ENCODE measurements at places on chromosomes 2 and 18.

DNA sequence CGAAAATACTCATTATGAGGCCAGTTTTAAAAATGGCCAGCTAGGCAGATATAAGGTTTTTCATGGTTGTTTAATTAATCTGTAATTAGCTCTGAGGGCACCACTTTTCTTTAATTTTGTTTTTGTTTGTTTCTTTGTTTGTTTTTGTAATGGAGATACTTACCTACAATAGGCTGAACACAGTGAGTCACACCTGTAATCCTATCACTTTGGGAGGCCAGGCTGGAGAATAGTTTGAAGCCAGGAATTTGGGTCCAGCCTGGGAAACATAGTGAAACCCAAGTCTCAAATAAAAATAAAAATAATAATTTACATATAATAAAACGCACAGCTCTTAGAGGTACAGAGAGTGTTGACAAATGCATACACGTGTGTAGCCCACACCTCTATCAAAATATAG, 56.8 kb upstream of the MSH2 start:
- DNase-seq = no peak

- no peak for DNase-seq
Measured at GRCh38 chr2:64763126-64763525, 109.4 kb upstream of the SERTAD2 start.

DNA sequence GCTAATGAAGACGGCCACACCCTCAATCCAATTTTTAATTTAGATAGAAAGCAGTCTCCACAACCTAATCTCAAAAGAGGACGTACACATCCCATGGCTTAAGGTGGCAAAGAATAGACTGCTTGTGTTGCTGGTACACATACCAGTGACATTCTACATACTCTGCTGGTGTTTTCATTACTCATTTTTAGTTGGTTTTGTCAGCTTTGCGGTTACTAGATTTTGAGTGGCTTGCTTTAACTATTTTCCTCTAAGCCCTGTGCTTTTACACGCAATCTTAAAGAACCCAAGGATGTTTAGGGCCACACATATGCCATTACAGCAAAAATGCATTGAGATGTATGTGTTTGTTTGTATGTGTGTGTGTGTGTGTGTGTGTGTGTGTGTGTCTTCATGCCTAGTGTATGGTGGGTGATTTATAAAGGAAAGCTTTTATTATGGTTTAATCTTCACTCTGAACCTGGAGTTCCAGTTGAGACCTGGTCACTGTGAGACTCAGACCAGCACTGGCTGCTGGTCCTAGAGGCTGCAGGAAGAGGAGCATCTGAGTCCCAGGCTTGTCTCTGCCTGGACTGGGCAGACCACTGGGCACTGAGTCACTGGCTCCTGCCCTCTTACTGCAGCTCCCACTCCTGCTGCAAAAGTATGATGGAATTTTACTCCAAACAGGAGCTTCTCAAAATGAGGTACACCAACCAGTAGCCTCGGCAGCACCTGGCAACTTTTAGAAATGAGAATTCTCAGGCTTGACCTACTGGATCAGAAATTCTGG, 415.9 kb downstream of the NBAS start:
- DNase-seq = no peak

- no peak for DNase-seq
Measured at GRCh38 chr2:194077366-194077765, 1579.7 kb upstream of the SLC39A10 start.

DNA sequence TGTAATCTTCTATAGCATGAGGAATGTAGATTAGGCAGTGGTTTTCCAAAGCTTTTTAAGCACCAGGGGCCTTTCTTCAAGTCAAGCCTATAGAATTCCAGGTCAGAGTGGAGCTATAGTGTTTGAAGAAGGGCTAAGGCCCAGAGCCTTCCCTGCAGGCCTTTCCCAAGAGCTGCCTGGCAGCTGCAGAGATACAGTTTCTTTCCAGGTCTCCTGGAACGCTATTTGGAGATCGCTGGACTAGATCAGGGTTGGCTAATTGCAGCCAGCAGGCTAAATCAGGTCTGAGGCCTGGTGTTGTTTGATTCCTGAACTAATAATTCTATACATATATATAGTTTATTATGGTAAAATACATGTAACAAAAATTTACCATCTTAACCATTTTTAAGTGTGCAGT, 319.0 kb upstream of the SPRED2 start:
- DNase-seq = no peak

GRCh38 chr18:63817441-63818051, 42.3 kb downstream of the SERPINB7 start:
- no peak for DNase-seq

- DNase-seq = no peak
Measured at GRCh38 chr2:7169593-7169992, 252.4 kb downstream of the RNF144A start.

- DNase-seq = peak; percentile 21
Measured at GRCh38 chr2:97726261-97727064, 13.1 kb downstream of the ZAP70 start.

DNA sequence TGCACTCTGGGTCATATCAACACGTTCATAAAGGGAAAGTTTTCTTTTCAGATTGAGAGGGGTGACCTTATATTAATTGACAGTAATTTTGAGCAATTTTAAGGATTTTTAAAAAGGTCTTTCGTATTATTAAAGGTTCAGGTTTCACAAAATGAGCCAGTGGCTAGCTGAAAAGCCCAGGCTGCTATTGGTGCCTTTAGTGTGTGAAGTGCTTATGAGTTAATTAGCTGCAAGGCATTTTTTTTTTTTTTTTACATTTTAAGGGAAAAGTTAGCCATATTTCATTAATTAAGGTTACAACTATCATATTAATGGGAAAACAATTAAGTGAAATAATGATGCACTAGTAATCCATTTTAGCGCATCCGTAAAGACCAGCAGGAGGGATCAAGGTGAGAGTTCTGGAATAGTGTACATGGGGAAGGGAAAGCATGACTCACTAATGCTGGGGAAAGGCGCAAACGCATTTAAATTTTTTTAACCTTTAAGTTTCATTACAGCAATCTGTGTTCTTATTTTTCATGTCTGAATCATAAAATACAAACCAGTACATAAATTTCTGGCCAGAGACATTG, 200.0 kb downstream of the ZNF407 start:
- DNase-seq = no peak

DNA sequence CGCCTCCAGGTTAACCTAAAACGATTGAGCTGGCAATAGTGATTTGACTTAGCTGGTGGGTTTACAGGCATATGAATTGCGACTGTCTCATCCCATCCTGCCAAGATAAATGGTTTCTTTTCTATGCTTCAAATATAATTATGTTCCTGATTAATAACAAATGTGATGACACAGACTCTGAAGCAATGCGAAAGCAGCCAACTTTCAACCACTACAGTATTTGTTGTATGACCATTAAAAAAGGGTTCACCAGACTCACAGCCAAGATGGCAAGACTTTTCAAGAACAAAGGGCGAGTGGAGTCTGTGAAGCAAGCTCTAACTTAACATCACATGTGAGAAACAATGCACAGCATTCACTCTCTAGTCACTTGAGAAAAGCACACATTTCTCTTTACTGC, 186.6 kb downstream of the PID1 start:
- no peak for DNase-seq

DNA sequence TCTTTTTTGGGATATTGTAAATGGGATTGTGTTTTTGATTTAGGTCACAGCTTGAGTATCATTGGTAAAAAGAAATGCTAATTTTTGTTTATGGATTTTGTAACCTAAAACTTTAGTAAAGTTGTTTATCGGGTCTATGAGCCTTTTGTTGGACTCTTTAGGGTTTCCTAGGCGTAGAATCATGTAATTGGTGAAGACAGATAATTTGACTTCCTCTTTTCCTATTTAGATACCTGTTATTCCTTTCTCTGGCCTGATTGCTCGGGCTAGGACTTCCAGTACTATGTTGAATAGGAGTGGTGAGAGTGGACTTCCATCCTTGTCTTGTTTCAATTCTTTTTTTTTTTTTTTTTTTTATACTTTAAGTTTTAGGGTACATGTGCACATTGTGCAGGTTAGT, 149.0 kb downstream of the QPCT start:
- DNase-seq = no peak

DNA sequence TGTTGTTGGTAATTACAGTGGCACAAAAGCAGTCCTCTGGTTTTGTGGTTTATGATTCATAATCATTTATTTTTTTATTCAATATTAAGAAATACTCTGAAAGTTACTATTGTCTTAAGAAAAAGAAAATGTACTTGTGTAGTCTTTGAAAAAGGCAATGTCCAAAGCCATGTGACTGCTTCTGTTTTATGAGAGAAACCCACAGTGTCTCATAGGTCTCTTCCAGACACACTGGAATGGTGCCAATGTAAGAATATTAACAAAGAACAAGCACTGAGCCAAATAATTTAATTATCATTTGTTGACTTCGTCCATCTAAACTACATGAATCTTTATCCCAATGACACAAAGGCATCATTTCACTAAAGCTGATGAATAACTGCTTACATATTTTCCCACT, 62.5 kb downstream of the RPRM start:
- DNase-seq = no peak

DNA sequence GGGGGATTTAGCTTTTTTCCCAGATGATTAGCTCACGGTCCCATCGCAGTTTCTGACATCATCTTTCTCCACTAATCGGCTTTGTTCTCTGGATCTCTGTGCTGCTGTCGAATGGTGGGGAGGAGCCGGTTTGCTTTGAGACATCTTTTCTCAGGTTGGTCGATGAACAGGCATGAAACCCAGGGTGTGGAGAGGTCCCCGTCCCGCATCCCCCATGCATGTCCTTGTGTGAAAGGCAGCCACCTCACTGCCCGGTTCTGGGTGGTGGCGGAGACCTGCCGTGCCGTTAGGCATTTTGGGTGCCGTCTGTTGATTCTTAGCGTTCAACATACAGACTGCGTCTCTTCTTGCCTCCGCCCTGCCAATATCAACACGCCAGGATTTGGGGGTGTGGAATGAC, 57.8 kb downstream of the CTDP1 start:
- no peak for DNase-seq

GRCh38 chr2:186309901-186310300, 176.2 kb upstream of the ZC3H15 start:
- no peak for DNase-seq

GRCh38 chr2:32452338-32453064, 95.7 kb downstream of the BIRC6 start:
- no peak for DNase-seq

- no peak for DNase-seq
Measured at GRCh38 chr2:227163998-227164762, at the start of the genes COL4A3 and COL4A4. TSS of gene COL4A3 (plus strand) at chr2:227164624. CDS start at chr2:227164727, 103 bp downstream. TSS of gene COL4A4 (minus strand) at chr2:227164205. CDS start at chr2:227147483, 16,722 bp downstream.

Measured in kidney capillary endothelial cell (primary cell).